ENCODE measurements at places on chromosomes 3 and 15.

- DNase-seq = no peak
These were observed 133.3 kb downstream of the CMSS1 start for GRCh38 chr3:99950921-99951320.

DNA sequence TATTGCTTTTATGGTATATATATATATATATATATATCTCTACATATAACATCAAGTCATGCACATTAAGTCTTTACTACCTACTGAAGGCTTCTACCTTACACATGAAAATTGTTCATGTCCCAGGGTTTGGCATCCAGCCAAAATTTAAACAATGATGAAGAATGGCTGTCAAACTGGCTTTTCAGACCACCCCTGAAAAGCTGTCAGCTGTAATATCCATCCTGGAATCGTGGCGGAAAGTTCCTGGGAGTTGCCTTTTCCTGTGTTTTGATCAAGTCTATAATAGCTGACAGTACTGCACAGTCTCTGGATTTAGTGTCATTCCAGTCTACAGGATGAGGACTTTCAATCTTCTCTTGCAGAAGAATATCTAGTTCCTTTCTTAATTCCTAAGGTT lies 48.3 kb downstream of the DHX36 start:
- no peak for DNase-seq

DNA sequence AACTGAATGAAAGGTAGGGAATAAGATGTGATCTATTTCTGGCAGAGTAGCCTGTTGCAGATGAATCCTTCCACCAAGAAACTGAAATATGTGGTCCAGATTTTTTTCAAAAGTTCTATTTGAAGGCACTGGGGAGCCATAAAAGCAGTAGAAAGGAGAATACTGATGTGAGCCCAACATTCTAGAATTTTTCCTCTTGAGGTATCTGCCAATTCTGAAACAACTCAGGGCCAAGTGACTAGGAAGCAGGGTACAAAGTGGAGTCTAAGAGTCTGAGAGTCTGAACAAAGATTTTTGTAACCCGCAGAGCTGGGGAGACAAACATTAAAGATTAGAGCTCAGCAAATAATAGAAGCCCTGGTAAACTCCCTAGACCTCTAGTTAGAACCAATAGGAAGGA lies 58.3 kb upstream of the SLCO3A1 start:
- DNase-seq = no peak

DNA sequence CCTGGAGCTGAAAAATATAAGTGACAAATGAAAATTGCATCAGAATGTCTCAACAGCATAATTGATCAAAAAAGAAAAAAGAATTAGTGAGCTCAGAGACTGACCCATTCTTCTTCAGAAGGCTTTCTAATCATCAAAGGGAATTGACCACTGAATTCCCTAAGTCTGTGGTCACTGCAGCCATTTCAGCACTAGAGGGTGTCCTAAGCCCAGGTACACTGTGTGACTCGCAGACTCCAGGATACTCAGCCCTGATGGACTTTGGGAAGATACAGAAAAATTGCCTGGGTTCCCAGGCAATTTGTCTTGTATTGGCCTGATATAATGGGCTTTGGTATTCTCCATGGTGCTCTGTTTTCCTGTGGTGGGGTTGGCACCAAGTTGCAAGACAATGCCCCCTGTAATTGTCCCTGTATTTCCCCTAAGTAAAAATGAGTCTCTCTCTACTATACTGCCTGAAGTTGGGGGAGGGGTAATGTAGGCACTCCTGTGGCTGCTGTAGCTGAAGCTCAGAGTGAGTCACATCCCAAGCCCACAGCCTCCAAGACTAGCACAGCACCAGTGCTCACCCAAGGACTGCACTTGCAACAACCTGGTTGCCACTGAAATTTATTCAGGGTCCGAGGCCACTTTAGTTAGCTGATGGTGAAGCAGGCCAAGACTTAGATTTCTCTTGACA lies 256.0 kb upstream of the STAC start:
- DNase-seq = no peak

- DNase-seq = no peak
These were observed 55.2 kb downstream of the CMSS1 start for GRCh38 chr3:99872923-99873254.

DNA sequence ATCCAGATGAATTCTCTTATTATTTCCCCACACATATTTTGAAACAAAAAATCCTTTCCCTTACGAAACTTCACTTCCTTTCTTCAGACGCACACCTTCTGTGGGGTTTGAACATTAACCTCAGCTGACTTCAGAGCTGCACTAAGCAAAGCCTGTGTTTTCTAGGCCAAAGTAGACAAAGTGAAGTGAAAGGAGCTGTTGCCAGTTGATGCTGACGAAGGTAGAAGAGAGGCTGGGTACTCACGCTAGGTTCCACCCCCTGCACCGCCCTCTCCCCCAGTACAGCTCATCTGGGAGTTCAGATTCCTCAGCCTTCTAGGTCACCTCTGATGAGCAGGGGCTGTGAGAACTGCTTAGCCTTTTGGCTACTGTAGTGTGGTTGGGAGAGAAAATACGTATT lies 24.1 kb downstream of the DUT start:
- DNase-seq = no peak

DNA sequence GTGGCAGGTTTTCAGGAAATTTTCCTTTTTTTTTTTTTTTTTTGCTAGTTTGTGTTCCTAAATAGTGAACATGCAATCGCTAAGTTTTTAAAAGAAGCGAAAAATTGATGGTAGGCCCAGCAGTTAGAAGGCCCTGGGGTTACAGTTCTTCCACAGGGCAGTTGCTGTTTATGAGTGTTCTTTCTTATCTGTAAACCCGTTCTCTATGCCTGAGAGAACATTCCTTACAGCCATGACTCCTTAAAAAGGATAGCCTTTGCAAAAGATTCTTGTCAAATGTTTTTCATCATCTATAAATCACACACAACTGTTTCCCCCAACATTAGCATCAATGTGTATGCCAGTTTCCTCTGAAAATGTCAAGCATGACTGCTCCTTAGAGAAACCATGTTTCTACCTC lies 23.8 kb upstream of the MYZAP start:
- no peak for DNase-seq

GRCh38 chr3:13057282-13058040 lies 15.8 kb downstream of the IQSEC1 start:
- no peak for DNase-seq

DNA sequence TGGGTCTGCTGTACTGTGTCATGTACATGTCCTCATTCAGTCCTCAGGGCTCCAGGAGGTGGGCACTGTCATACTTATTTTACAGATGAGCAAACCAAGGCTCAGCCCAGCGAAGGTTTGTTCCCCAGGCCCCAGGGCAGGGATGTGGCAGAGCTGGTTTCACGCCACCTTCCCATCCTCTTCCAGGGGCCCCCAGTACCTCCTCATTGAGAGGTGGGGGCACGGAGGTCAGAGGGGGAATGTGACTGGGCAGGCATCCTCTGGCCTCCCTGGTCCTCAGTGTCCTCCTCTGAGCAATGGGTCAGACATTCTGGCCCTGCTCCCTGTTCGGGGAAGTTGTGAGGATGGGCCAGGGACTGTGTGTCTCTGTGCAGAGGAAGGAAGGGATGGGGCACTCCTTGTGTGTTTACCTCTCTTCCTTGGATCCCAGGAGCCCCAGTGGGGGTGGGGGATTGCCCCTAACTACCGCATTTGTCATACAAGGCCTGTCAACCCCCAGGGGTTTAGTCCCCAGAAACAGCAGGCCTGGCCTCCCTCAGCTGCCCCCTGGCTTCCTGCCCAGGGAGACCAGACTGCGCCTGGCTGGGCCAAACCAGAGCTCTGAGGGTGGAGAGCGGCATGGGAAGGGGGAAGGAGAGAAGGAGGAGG lies 65.9 kb upstream of the LCTL start:
- no peak for DNase-seq

DNA sequence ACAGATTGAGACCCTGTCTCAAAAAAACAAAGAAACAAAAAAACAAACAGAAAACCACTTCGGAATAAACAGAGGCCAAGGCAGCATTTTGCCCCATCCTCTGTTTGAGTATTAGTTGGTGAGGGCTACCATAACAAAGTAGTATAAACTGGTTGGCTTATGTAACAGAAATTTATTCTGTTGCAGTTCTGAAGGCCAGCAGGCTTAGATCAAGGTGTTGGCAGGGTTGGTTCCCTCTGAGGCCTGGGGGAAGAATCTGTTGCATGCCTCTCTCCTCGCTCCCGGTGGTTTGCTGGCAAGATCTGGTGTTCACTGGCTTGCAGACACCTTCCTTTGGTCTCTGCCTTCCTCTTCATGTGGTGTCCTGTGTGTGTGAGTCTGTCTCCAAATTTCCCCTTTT lies 261.6 kb downstream of the PDZRN3 start:
- DNase-seq = no peak

- no peak for DNase-seq
These were observed 153.4 kb downstream of the RORA start for GRCh38 chr15:61075741-61076140.

- no peak for DNase-seq
These were observed 10.5 kb downstream of the ABI3BP start for GRCh38 chr3:100982710-100983109.

GRCh38 chr3:55527361-55527760 lies 40.3 kb upstream of the WNT5A start:
- no peak for DNase-seq

DNA sequence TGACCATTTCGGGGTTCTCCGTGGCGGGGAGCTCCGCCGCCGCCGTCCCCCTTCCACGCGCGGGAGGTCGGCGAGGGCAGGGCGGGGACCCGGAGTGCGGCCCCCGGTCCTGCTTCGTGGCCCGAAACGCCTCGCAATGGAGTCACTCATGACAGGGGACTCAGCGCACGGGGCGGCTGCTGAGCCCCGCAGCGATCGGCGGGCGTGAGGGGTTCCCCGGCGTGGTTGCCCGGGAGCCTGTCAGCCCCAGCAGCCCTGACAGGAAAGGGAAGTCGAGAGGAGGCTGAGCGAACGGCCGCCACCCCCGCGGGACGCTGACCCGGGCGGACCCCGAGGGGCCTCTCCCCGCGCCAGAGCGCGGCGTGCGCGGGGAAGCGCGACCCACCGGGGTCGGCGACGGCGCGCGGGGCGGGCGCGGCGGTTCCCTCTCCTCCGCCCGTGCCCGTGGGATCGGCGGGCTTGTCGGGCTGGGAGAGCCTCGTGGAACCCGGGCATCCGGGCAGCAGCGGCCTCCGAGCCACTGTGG lies 564 bp upstream of the PIGZ start:
- DNase-seq = peak; percentile 62

- no peak for DNase-seq
These were observed 21.3 kb upstream of the RAB11A start for GRCh38 chr15:65847989-65848388.

GRCh38 chr3:106440672-106441071 lies 571.9 kb upstream of the CBLB start:
- DNase-seq = no peak

- DNase-seq = no peak
These were observed 43.5 kb downstream of the CA12 start for GRCh38 chr15:63338170-63338569.

DNA sequence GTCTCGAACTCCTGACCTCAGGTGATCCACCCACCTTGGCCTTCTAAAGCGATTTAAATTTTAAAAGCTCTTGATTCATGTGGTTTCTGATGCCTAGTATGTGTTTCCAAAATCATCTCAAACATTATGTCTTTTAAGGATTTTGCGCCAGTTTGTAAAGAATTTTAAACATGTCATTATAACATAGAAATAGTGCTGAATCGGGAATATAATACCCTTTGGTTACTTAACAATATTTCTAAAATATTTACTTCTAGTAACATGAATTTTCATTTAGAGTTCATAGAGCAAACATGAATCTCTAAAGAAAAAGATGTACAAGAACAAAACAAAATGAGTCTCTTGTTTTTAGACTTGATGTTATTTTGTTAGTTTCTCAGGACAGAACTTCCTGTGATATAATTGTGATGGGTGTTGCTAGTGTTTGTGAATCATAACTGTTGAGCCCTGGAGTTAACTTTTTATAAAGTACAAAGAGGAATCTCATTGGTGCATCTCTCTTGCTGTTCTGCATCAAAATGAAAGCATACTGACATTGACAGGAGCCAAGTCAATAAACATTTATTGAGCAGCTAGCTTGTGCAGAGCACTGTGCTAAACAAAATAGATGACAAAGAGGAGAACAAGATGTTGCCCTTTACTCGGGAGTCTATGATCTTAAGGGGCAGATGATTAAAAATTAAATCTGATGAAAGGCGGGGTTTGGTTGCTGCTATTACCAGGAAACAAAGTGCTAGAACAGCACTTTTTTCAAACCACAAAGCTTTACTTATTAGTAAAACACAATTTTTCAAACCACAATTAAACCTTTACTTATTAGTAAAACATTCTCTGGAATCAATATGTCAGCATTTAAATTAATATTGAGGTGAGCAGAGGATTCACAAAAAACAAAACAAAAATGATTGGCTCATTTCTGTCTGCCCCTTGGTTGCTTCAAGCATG lies 73.4 kb downstream of the MME start:
- no peak for DNase-seq

DNA sequence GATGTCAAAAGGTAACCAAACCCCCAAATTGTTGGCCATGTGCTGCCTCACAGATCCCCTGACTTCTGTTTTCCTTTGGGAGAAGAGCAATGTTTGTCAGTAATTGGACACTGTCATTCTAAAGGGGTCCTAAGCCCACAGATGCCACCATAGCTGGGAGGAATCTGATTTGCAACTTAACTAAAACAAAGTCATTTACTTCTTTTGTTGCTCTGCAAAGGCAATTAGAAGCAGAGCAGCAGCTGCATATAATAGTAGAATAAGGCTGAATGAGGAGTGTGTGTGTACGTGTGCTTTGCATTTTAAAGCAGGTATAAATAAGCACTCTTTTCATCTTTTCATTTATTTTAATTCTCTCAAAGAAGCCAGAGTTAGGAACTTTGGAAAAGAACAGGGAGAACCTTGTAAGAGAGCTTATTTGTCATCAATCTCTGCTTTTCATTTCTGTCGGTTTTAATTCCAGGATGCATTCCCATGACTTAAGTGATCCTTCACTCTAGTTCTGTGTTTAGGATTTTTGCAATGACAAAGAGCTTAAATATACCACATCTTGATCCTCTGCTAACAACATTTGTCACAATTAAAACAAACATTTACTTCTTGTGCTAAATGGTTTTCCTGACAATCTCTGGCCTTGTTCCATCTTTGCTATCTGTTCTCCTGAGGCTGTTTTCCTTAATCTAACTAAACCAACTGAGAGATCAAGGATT lies 530.2 kb upstream of the CBLB start:
- no peak for DNase-seq

- no peak for DNase-seq
These were observed 44.6 kb downstream of the TLE3 start for GRCh38 chr15:70053001-70053715.

GRCh38 chr3:156535162-156535627 lies 19.7 kb downstream of the SSR3 start:
- peak; percentile 49 for DNase-seq

GRCh38 chr15:64855205-64855975 lies 13.7 kb downstream of the PLEKHO2 start:
- no peak for DNase-seq

GRCh38 chr3:58528629-58529028 lies 8.4 kb downstream of the ACOX2 start:
- DNase-seq = no peak

Data from stimulated activated naive CD8-positive, alpha-beta T cell treated with anti-CD3 and anti-CD28 coated beads, Interleukin-15, Interleukin-2, amounts not matched to agents 100 U/mL and 50 U/mL, for 24 hours (primary cell).